Effector memory CD8-positive, alpha-beta T cell (primary cell): ENCODE measurements at places on chromosomes 1 and 21.

DNA sequence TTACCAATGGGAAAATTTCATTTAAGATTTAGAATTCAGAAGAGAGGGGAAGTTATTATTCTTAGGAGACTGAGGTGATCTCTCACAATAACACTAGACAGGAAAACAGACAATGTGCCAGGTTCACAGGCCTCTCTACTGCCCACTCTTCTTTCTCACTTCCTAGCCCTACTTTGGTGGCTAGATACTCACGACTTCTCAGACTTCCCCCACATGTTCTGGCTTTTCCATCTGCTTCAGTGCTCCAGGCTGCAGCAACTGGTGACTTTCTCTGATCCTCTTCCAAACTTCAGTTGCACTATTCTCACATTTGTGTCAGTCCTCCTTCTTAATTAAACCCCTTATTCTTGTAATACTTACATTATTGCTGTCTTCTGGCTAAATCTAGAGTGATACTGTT is 208.7 kb upstream of the KCTD3 start:
- H3K4me3 ChIP-seq = no peak overlapping the region
- H3K27ac ChIP-seq = no peak overlapping the region
- H3K4me1 ChIP-seq = no peaks in the 10 kb centered on the region
- no peaks in the 10 kb centered on the region for H3K27me3 ChIP-seq
- no peak for DNase-seq

- H3K27me3 ChIP-seq = peaks cover 29% of the 10 kb centered on the region
- H3K36me3 ChIP-seq = no peaks in the 10 kb centered on the region
- no peak for DNase-seq
- H3K27ac ChIP-seq = no peak overlapping the region
- H3K4me3 ChIP-seq = no peak overlapping the region
Observed at GRCh38 chr1:9079988-9080704, 10.7 kb upstream of the SLC2A5 start.

DNA sequence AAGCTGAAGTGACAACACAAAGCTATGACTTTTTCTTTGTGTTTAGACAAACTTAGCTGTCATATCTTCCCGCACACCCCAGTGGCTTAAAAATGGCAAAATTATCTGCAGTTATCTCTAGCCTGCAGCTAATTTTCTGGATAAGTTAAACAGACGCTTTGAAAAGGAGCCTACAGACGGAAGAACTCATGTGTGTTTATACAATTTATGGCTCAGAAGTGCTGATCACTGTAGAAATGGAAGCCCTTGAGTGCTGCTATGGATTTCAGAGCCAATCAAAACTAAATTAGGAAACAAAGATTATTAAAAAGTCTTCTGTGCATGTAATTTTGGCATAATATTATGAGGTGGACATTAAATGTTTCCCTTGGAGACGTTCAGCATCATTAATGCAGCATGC is 11.6 kb downstream of the NTNG1 start:
- H3K4me1 ChIP-seq = no peaks in the 10 kb centered on the region
- H3K27me3 ChIP-seq = peaks cover 24% of the 10 kb centered on the region
- H3K36me3 ChIP-seq = no peaks in the 10 kb centered on the region
- no peak overlapping the region for H3K27ac ChIP-seq
- no peak for DNase-seq
- H3K4me3 ChIP-seq = no peak overlapping the region

DNA sequence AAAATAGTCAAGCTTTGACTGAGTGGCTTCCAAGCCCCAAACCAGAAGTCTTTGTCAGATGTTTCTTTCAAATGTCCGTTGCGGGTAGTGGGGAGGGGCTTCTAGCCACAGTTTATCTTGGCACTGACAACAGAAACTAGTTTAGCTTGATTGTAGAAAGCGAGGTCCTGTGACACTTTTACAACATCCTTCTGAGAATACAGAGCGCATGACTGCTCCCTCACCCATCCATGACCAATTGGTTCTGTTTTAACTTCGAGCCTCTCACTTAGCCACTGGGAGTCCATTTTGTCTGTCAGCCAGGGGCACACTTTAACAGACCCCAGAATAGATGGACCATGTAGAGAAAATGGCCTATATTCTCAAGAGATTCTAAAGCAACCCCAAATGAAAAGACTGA is 199.2 kb upstream of the ST6GALNAC5 start:
- DNase-seq = no peak
- H3K27ac ChIP-seq = no peak overlapping the region
- H3K27me3 ChIP-seq = no peaks in the 10 kb centered on the region
- no peaks in the 10 kb centered on the region for H3K36me3 ChIP-seq
- peaks cover 4% of the 10 kb centered on the region for H3K4me1 ChIP-seq
- no peak overlapping the region for H3K4me3 ChIP-seq

DNA sequence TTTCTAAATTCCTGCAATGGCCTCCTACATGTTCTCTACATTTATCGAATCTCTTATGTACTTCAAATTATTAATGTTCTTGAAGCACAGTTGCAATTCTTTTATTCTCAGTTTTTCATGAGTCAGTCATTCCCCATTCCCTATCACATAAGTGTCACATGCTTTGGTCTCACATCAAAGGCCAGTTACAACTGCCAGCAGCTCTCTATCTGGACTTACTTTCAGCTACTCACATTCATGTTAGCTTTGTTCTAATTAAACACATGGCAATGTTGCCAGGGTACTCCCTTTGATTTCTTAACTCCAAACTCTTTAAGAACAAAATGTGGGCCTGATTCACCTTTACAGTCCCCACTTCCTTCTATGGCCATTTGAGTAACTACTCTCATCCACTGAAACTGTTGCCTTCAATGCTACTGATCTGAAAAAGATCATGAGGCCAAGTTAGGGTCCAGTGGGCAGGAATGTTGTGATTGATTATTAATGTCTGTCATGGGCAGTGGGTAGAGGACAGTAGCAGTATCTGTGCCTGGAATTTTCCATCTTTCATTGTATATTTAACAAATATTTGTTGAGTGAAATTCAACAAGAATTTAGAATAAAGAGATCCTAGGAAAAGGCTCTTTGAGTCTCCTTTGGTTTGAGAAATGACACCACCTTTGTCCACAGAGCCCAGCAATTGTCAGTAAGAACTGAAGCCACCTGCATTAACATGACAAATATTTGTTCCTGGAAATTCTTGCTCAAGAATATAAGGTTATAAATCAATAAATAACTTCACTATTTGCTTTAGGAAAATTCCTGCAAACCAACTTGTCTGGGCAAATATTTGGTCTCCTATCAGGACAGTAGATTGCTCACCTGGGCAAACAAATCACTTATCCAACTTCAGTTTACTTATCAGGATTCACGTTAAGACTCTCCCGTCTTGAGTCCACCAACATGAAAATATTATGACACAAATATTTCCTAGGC is 153.6 kb upstream of the SAMSN1 start:
- no peak overlapping the region for H3K27ac ChIP-seq
- no peak overlapping the region for H3K4me3 ChIP-seq
- no peak for DNase-seq
- H3K27me3 ChIP-seq = no peaks in the 10 kb centered on the region
- no peaks in the 10 kb centered on the region for H3K4me1 ChIP-seq
